Activated CD4-positive, alpha-beta T cell treated with anti-CD3 and anti-CD28 coated beads for 4 hours (primary cell): ENCODE measurements at places on chromosomes 3 and 15.

GRCh38 chr3:52880474-52880873 is 16.9 kb downstream of the STIMATE start:
- DNase-seq: no peak

- no peak for DNase-seq
These were observed 202.2 kb upstream of the BHLHE40 start for GRCh38 chr3:4776980-4777581.

DNA sequence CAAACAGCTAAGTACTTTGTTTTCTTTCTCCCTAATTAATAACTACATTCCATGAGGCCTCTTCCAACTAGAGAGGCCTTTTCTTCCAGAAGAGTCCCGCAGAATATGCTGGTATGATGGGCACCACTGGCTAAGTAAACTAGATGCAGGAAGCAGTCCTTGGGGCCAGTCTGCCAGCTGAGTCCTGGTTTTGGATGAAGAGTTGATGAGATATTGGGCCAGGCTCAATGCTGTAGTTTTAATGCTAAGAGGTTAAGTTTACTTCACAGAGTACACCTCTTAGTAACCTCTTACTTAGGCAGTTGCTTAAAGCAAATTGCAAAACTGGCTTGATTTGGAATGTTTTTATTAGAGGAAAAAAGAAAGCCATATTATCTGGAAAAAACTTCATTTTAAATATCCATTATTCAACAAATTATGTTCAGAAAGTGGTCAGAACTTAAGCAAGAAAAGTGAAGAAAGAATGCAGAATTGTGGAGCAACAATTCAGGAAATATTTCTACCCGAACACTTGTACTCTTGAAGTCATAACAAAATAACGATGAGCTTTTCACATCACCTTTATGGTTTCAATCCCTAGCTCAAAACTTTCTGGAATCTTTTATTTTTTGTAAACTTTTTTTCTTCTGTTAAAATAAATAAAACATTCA is 178.4 kb upstream of the CDIN1 start:
- DNase-seq: no peak

DNA sequence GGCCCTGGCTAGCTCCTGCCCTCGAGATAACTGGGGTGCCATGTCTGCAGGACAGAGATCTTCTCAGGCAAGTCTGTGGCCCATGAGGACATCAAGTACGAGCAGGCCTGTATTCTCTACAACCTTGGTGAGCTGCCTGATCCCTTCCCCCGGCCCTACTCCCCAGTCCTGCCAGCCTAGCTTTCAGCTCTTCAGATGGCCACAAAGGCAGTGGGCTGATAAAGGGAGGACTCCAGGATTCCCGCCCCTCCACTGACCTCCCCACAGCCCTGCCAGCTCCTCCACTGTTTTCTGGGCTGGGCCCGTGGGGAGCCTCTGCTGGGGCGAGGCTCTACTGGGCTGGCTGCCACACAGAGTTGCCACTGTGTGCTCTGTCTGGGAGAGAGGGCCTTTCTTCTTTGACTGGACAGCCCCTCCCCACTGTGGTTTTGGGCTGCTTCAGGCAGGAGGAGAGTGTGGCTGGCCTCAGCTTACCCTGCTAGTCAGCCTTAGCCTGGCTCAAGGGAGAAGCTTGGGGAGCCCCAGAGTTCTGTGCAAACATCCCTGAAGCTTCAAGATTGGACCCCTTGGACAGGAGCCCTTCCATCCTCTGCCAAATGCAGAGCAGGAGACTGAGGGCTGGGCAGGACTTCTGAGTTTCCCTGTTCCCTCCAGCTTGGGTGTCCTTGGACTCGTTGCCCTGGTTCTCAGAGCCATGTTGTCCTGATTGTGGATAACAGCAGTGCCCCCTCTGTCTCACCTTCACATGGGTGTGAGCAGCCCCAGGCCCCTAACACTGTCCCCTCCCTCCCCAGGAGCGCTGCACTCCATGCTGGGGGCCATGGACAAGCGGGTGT is 24.4 kb downstream of the PTPN23 start:
- no peak for DNase-seq

DNA sequence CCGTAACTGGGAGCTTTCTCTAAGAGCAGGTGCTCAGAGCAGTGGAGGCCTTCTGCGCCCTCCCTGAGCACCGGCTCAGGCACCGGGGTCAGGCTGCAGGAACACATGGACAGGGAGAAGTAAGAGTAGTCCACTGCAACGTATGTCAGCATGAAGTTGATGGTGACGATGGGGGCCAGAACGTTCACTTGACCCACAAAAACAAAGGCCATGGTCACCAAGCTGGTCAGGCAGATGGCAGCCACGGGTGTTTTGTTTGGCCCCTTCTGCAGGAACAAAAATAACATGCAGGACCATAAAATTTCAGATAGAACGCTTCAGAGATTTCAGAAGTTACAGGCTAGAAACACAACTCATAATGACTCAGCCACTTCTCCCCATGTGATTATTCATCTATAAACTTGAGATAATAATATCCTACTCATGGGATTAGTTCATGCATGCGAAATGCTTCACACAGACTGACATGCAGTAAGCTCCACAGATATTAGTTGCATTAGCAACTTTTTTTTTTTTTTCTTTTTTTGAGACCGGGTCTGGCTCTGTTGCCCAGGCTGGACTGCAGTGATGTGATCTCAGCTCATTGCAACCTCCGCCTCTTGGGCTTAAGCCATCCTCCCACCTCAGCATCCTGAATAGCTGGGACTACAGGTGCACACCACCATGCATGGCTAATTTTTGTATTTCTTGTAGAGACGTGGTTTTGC is 52.2 kb upstream of the HEG1 start:
- no peak for DNase-seq

- DNase-seq: no peak
These were observed 291.0 kb downstream of the TIGIT start for GRCh38 chr3:114584734-114585371.

DNA sequence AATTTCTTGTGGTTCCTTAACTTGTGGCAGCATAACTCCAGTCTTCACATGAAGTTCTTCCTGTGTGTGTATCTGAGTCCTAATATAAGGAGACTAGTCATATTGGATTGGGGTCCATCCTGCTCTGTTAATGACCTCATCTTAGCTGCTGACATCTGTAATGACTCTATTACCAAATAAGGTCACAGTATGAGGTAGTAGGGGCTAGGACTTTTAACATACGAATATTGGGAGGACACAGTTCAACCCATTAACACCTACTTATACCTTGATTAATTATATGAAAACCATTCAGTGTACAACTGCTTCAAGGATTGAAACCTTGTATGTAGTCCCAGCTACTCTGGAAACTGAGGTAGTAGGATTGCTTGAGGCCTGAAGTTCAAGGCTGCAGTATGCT is 43.9 kb downstream of the OIP5 start:
- DNase-seq: no peak

DNA sequence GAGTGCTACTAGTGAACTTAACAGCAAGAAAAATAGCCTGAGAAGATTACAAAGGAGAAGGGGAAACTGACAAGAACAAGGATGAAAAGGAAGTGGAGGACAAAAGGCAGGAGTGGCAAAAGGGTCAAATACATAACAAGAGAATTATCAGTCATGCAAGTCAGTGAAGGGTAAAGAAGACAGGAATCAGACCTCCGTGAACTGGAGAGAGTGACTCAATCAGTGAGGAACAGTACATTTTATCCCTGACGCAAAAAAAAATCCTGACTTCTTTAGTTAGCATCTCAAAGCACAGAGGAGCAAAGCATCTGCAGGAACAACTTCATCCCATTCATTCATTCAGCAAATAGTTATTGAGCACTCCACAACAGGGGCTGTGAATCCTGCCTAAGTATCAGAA is 97.8 kb downstream of the SST start:
- DNase-seq: no peak

- DNase-seq: no peak
These were observed 22.5 kb upstream of the NPTN start for GRCh38 chr15:73655724-73656123.

- no peak for DNase-seq
These were observed 85.7 kb downstream of the C3orf70 start for GRCh38 chr3:185067173-185067572.

- DNase-seq: no peak
These were observed 461.9 kb upstream of the ONECUT1 start for GRCh38 chr15:53251996-53252395.
